Activated CD4-positive, alpha-beta T cell treated with anti-CD3 and anti-CD28 coated beads for 48 hours (primary cell): ENCODE measurements at places on chromosomes 13 and 19.

GRCh38 chr13:98374750-98375149 is 197.7 kb upstream of the RNF113B start:
- DNase-seq: no peak

- no peak for DNase-seq
Observed at GRCh38 chr19:44685877-44686276, 13.1 kb upstream of the CEACAM16 start.

- no peak for DNase-seq
Observed at GRCh38 chr19:19276851-19277250, 3.8 kb upstream of the TM6SF2 start.

DNA sequence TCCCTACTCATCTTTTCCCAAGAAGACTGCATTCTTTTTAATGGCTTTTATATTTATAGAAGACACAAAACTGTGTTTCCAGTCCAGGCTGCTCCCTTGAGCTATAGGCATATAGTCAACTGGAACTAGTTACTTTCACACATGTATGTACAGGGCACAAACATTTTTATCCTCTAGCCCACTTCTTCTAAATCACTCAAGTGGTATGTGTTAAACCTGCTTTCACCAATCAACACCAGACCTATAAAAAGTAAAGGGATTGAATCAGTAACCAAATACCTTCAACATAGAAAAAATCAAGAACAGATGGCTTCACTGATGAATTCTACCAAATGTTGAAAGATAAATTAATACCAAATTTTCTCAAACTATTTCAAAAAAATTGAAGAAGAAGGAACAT is 584.2 kb upstream of the SLITRK1 start:
- no peak for DNase-seq

- peak; percentile 22 for DNase-seq
Observed at GRCh38 chr19:3979289-3979673, 6.0 kb downstream of the EEF2 start.

- DNase-seq: no peak
Observed at GRCh38 chr13:85093808-85094207, 705.4 kb downstream of the SLITRK6 start.

GRCh38 chr13:110471833-110472162 is 89.7 kb downstream of the RAB20 start:
- DNase-seq: peak; percentile 52

DNA sequence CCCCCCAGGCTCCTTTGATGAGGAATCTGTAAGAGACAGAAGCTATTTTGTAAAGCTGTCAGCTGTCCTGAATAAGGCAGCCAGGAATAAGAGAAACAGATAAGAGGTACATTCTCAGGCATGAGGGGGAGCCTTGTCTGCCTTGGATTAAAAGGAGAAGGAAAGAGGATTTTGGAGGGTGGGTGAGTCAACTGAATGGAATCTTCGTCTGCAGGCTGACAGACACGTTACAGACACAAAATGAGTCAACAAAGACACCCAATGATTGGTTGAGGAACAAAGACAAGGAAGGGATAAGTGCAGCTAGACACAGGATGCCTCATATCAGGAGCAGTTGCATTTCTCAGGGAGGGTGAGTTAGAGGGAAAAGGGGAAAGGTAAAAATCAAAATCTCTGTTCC is 162.5 kb downstream of the OLFM4 start:
- DNase-seq: no peak

DNA sequence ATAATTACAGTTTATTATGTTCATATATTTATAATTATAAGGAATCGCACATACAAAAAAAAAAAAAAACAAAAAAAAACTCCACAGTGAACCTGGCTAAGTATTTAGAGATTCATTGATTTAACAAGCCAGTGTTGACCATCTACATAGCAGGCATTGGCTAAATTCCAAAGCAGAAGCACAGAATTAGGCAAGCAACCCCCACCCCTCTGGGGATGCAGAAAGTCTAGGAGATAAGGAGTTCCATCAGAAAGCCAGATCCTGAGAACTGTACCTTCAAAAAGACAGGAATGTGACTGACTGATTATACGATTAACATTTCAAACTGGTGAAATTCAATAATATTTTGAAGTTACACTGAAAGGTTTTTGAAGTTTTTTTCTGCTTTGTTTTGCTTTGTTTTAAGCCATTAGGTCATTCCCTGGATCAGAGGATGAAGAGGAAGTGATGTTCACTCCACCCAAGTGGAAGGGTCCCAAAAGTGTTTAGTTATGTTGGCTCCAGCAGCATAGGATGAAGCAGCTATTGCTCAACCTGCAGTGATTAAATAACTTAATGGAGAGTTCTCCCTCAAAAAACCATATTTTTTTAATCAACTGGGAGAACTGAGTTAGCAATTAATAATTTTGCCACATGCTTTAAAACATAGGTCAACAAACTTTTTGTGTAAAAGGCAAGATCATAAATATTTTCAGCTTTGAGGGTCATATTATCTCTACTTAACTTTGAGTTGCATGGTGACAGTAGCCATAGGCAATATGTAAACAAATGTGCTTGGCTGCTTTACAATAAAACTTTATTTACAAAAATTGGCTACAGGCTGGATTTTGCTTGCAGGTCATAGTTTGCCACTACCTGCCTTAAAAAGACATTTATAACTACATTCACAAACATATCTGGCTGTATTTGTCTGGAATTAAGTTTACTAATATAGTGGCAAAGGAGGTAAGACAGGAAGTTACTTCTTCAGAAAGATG is 49.6 kb downstream of the DOCK9 start:
- no peak for DNase-seq

DNA sequence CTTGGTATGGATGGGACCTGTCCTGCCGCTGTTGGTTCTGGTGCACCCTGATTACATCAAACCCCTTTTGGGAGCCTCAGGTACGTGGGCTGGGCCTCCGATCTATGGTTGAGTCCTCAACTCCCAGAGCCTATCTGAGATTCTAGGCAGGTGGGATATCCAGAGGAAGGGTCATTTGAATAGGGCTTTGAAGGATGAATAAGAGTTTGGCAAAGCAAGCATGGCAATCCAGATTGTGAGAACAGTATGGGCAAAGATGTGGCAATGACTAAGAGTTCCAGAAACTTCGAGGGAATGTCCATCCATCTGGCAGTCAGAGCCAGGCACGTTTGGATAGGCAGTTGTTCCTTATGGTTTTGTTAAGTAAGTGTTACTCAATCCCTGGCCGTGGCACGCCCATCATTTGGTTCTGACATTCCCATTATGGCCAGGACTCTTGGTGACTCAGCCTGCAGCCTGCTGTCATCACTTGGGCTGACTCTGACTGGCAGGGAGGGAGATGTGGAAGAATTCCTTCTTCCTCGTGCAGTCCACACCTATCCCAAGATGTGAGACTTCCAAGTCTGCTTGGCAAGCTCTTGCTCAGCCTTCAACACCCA is 21.5 kb downstream of the CYP4F22 start:
- no peak for DNase-seq

DNA sequence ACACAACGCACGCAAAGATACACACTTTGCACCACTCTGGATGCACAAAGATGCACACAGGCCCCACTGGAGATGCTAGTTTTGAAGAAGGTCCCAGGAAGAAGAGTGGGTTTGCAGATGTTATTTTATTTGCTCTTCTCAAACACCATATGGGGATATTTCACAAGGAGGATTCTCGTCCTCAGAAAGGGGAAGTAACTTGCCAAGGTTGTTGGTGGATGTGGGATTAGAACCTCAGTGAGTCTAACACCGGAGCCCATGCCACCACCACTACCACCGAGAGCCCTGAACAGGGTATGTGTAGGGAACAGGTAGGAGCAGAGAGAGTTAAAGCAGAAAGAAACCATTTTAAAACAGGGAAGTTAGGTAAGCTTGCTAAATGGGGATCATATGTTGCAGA is 9.6 kb upstream of the CEACAM6 start:
- DNase-seq: no peak

- DNase-seq: no peak
Observed at GRCh38 chr13:51892657-51893056, 30.9 kb downstream of the CCDC70 start.

GRCh38 chr19:9073806-9074205 is 13.1 kb upstream of the OR1M1 start:
- DNase-seq: no peak

DNA sequence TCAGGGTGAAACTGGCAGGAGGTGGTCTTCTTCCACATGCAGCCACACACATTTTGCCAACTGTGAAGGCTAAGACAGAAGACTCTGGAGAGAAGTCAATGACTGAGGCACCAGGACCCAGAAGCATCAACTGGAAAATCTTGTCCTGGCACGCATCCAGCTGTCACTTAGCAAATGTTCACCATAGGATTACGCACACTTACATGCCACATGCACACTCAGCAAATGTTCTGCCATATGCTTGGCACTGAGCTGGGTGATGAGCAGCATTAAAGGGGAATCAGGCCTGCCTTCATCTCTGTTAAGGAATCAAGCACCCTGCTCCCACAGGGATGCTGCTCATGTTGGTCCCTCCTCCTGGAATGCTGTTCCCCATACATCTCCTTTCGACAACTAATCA is 5.1 kb downstream of the ZNF599 start:
- no peak for DNase-seq

- DNase-seq: no peak
Observed at GRCh38 chr19:43941209-43941608, 6.1 kb upstream of the ZNF45 start.

DNA sequence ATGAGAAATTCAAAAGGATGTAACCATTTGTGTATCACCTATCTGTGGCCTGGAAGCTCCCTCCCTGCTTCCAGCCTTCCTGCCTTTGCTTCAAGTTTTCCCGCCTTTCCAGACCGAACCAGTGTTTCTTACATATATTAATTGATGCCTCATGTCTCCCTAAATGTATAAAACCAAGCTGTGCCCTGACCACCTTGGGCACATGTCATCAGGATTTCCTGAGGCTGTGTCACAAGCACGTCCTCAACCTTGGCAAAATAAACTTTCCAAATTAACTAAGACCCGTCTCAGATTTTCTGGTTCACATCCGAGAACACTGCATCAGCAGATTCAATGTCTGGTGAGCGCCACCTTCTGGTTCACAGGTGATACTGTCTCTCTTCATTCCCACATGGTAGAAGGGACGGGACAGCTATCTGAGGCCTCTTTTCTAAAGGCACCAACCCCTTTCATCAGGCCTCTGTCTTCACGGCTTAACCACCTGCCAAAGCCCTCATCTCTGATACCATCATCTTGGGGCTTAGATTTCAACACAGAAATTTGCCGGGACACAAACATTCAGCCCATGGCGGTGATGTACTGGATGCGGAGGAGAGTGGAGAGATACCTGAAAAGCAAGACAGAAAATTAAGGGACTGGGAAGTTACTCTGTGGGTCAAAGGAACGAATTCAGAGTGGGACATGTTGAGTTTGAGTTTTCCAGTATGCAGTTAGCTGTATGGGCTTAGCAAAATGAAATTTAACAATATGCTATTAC is 58.7 kb upstream of the PABPC3 start:
- DNase-seq: peak; percentile 59

- no peak for DNase-seq
Observed at GRCh38 chr13:113963376-113963775, 10.5 kb downstream of the C13orf46 start.

DNA sequence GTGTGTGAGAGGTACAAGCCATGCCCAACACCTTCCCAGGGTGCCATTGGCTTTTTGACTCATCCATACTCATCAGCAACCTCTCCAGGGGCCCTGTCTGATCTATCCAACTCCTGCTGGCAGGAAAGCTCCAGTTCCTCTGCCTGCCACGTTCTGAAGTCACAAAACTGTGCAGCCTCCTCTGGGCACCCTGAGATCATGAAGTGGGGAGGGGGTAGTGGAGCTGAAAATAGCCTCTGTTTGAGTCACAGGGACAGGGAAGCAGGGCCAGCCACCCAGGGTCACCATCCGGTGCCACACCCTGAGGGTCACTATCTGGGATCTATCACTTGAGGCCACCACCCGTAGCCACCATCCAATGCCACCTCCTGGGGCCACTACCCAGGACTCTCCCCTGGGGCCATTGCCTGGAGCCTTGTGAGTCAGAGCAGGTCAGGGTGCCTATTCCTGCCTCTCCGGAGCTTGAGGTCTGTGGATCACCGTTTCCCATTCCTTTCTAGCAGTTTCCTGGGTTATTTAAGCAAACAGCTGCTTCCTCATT is 172.1 kb downstream of the NUFIP1 start:
- DNase-seq: no peak

DNA sequence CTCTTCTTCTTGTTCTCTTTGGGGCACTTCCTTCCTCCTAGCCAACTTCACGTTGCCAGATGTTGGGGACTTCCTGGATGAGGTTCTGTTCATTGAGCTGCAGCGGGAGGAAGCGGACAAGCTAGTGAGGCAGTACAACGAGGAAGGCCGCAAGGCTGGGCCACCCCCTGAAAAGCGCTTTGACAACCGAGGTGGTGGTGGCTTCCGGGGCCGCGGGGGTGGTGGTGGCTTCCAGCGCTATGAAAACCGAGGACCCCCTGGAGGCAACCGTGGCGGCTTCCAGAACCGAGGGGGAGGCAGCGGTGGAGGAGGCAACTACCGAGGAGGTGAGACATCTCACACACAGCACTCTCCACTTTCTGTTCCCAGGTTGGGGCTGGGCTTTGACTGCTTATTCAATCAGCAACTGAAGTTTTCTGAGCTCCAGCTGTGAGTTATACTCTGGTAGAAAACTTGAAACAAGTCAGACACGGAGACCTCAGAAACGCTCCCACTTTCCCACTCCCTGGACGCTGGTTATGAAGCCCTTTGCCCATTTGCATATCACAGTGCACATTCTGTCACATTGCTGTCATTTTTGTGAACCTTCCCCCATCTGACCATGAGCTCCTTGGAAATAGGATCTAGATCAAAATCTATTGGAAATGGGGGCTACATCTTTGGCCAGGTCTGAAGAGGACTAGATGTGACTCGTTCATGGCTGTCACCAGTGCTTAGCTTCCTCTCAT is 7.2 kb upstream of the CCDC97 start:
- peak; percentile 74 for DNase-seq

- DNase-seq: no peak
Observed at GRCh38 chr13:113936166-113936965, 37.5 kb downstream of the C13orf46 start.

DNA sequence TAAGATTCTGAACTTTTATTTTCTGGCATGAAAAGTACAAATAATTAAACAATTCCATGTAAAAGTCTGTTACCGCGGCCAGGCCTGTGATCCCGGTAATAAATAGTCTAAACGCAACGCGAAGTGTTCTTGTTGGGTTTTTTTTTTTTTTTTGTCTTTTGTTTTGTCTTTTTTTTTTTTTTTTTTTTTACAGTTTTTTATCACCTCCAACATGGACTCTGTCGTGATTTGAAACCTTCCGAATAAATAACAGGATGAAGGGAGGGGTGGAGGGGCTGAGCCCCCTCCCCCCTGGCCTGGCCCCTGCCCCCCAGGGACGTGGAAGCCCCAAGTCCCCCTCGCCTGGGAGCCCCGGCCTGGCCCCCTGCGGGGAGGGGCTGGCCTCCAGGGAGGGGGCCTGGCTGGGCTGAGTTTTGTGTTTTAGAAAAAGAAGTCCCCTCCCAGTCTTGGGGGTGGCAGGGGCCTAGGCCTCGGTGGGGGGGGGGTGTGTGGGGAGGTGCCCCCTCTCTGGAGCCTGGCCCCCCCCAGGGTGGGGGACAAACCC is 16.0 kb downstream of the PRKCSH start:
- DNase-seq: no peak

GRCh38 chr19:2534423-2535013 is 58.6 kb downstream of the GADD45B start:
- no peak for DNase-seq
